ENCODE measurements at places on chromosomes 4 and X.

GRCh38 chr4:182809417-182810102 is 107.6 kb downstream of the DCTD start:
- DNase-seq: no peak

- DNase-seq: no peak
Observed at GRCh38 chrX:41655631-41656030, 33.1 kb upstream of the GPR34 start.

- peak; percentile 76 for DNase-seq
Observed at GRCh38 chr4:85474818-85475630, at the start of gene ARHGAP24. TSS of gene ARHGAP24 (plus strand) at chr4:85475150.

GRCh38 chrX:99192421-99192820 is 1217.7 kb downstream of the PCDH19 start:
- DNase-seq: no peak

- no peak for DNase-seq
Observed at GRCh38 chr4:113743690-113744089, 17.8 kb downstream of the CAMK2D start.

DNA sequence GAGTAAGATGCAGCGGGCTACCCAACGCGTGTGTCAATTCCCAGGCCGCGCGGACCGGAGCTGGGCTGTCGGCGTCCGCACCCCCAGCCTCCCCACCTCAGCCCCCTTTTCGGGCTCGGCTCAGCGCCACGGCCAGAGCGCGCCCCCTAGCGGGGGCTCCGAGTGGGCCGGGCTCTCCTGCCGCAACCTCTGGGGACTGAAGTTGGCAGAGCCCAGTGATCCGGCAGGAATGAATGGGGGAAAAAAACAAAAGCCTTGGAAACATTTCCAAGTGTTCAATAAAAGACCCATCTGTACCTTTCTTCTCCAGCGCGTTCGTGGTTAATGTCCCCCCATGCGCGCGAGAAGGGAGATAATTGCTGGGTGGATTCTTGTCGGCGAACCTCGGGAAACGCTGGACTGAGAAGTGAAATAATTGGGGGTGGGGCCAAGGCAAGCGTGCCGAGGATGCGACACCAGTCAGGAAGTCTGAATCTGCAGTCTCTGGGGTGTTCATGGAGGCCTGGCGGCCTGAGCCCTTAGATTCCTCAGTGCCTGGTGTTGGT is 5.2 kb upstream of the ARX start:
- no peak for DNase-seq

GRCh38 chr4:159239629-159240028 is 136.8 kb downstream of the RAPGEF2 start:
- no peak for DNase-seq

- DNase-seq: no peak
Observed at GRCh38 chr4:48247878-48248558, 21.6 kb downstream of the TEC start.

DNA sequence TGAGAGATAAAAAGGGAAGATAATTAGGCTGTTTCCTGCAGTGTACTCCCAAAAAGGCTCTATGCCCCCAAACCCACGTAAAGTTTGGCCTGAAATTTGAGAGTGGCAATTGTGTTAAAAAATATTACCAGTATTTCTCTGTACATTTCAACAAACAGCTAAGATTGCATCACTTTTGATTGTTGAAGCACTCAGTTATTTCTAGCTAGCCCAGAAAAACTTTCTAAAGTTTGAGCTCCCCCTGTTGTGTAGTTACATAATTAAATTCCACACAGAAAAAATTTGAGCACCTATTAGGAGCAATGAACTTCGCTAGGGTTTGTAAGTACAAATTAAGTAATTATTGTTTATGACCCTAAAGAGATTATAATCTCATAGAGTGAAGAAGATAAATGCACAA is 109.4 kb downstream of the DLG3 start:
- DNase-seq: no peak

DNA sequence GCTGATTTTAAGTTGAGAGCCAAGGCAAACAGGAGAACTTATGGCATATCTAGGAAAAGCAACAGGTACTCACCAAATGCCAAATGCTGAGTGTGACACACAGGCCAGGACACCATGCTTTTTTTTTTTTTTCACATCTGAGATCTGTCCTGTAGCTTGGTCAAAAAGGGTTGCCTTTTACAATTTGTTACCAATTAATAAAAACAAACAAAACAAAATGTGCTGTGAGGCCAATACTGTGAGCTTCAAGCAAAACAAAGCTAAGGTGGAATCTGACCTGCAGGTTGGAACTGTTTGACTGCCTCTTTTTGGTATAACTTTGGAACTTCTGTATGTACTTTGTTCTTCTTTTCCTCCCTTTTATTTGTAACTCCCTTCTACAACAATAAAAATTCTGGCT is 548.5 kb upstream of the IGFBP7 start:
- DNase-seq: no peak

- DNase-seq: no peak
Observed at GRCh38 chr4:80918004-80918403, 112.5 kb upstream of the BMP3 start.

DNA sequence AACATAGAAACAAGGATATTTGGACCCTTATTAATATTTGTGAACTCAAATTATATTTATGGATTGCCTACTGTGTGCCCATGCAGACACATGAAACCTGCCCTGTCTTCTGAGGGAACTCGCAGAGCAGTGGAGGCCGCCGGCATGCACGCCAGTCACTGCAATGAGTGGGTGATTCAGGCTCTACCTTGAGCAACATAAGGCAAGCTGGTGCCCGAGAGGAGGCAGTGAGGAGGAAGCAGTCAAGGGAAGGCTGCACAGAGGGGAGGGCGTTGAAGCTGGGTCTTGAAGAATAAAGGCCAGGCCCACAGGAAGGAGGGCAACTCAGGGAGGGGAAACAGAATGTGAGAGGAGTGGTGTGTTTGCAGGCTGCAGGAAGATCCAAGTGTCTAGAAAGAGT is 52.8 kb downstream of the PPEF2 start:
- no peak for DNase-seq

GRCh38 chr4:78291277-78291676 is 234.2 kb downstream of the FRAS1 start:
- DNase-seq: no peak

DNA sequence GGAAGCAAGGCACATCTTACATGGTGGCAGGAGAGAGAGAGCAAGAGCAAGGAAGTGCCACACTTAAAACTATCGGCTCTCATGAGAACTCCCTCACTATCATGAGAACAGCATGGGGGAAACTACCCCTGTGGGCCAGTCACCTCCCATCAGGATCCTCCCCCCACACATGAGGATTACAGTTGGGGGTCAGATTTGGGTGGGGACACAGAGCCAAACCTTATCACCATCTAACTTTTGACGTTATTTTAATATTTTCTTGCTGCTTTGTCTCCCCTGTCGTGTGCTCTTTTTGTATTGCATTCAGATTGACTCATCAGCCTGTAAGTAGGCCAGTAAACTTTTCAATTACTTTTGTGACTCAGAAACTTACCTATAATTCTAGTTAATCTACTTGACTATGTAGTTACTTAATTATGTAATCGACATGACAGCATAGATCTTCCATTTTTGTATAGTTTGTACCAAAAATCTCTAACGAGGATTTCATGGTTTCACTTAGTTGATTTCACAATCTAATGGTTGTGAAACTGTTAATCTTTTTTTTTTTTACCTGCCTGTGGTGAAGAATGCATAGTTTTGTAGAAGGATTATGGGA is 18.3 kb downstream of the STIM2 start:
- DNase-seq: no peak

GRCh38 chr4:28402751-28403150 is 1542.1 kb downstream of the STIM2 start:
- no peak for DNase-seq

- no peak for DNase-seq
Observed at GRCh38 chr4:25633541-25633940, 22.1 kb upstream of the SLC34A2 start.

GRCh38 chrX:114650351-114650750 is 66.5 kb downstream of the HTR2C start:
- DNase-seq: no peak

DNA sequence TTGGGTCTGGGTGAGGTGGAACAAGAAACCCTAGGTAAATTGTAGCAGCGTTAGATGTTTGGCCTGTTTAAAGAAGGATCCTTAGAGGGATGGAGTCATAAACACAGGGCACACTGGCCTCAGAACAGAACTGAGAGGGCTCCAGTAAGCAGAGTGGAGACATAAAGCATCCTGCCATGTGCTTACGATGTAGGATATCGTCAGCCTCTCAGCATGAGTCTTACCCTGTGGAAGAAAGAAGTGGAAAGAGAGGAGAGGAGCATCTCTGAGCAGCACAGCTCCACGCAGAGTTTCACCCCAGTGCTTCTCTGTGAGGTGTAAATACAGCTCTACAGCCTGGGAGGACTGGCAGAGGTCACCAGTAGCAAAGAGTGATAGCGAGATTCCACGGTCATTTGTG is 27.8 kb upstream of the SORBS2 start:
- DNase-seq: no peak

GRCh38 chr4:15961781-15962510 is 1.0 kb downstream of the FGFBP2 start:
- DNase-seq: no peak

DNA sequence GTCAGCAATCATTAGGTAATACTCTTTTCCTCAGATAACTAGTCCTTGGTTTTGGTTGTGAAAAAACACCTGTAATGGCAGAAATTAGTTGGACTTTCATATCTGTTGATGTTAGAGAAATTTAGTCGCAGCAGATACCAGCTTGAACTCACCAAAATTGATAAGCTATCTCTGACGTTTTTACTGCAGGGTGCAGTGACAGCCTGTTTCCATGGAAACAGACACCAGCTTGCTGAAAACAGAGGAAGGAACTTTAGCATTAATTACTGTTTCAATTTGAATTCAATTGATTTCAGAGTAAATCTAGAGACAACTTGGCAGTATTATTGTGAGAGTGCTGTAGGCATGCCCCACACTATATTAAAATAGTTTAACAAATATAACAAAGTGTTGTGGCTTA is 246.5 kb downstream of the PPP1R2C start:
- no peak for DNase-seq

- DNase-seq: no peak
Observed at GRCh38 chr4:187354740-187355139, 631.1 kb upstream of the FAT1 start.

GRCh38 chrX:111445485-111445884 is 33.5 kb upstream of the DCX start:
- no peak for DNase-seq

DNA sequence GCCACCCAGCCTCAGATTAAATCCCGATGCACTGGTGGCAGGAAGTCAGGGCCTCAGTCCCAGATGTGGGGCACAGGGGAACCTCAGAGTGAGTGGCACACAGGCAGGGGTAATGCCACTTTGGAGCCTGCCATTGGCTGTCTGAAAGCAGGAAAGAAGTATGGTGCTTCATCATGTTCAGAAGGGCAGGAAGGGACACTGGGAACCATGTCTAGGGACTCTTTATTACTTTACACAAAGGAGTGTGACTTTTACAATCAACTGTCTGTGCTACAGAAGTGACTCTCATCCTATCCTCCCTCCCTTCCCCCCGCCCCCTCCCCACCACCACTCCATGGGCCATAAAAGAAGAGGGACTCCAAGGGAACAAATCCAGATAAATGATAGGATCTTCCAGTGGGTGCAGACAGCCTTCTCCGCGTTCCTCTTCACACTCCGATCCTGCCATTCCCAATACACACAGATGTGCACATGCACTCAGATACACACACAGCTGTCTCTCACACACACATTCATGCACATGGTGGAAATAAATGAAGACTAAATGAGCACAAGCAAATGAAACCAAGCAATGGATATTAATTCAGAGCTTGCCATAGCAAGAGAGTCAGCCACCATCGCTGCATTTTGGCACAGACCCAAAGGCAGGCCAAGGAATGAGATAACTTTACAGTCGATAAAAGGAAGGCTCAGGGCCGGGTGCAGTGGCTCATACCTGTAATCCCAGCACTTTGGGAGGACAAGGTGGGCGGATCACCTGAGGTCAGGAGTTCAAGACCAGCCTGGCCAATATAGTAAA is 2.5 kb upstream of the TMEM154 start:
- no peak for DNase-seq

DNA sequence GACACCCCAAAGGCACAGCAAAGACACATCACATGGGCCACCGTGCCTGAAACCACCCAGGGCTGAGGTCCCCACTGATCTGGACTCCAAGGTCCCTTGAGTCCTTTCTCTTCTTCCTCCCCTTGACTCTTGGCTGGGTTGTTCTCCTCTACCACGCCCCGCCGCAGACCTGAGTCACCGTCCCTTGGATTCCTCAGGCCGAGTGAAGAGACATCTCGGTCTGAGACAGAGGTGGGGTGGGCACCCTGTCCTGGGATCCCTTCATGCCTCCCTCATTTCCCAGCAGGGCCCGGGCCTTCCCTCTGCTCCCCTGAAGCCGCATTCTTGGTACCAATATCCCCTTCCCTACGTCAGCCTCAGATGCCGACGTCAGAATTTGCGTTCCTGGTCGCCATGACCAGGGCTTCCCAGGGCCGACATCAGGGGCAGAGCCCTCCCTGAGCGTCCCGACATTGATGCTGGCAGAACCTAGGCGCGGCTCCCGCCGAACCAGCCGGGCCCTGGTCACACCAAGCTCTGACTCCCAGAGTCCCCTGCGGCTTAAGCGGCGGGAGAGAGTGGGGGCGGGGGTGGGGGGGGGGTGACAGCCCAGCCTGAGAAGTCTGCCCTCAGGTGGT is 498 bp downstream of the MAGEA10 start:
- no peak for DNase-seq

DNA sequence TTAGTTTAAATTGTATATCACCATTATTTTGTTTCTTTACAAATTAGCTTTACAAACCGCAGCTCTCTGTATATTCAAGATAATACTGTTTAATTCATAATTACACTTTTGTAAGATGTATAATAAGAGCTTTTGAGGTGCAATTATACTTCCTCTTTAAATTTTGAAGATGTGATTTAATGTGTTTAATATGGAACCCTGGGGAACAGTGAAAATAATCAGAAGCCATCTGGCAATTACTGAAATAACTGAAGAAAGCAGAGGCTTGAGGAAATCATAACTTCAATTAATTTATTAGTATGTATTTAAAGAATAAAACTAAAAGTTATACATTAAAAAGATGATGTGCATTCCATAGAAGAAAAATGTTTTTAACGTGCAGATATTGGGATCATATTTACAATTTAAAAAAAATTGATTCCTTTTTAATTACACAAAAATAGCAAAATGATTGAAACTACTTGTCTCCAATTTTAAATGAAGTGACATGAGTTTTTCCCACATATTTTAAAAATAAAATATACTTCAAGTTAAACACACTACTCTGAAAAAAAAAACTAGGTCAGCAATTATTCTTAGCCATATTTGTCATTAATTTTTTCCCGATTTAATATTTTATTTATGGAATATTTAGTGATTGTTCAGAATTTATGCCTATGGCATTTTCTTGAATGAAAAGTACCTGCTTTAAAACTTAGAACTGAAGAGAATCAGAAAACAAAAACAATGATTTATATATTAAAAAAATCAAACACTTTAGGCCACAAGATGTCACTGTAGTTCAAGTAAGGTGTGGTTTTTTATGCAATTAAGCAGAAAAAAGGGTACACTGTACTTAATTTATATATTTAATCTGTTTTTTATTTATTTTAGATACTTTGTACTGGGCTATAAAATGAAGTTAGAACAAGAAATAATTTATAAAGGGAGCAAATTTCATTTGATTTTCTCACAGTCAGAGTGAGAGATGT is 942.7 kb upstream of the NDST4 start:
- no peak for DNase-seq

- DNase-seq: no peak
Observed at GRCh38 chrX:14843666-14844065, 29.2 kb downstream of the FANCB start.

GRCh38 chr4:165058666-165059065 is 5.0 kb downstream of the TRIM75 start:
- no peak for DNase-seq

Measured in iPS DF 19.7 (cell line).